ENCODE measurements at places on chromosomes 11 and 22. TPM values are rescaled to one million over a fixed set of nuclear protein-coding genes. Genes with fewer than 3 reads are reported as not detected.
A peak's percentile ranks its signal among the peaks of the same experiment; 100 is the strongest.

- H3K27me3 ChIP-seq = no peaks in the 10 kb centered on the region
- H3K4me1 ChIP-seq = peaks cover 14% of the 10 kb centered on the region
- H3K27ac ChIP-seq = no peak overlapping the region
- H3K36me3 ChIP-seq = no peaks in the 10 kb centered on the region
- DNase-seq = peak; percentile 12
Observed at GRCh38 chr22:20565079-20565734, 57.8 kb downstream of the MED15 start.

DNA sequence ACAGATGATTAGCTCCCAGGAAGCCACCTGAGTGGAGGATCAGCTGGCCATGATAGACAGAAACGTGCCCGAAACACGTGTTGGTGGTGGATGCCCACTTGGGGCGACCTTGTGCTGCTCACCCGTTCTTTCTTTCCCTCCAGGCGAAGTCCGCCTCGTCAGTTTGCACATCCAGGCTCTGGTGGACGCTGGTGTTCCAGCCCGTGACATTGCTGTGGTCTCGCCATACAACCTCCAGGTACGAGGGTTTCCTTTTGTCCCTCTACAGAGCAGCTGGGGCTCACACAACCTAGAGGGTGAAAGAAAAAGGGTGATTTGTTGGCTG is 30.6 kb downstream of the IGHMBP2 start:
- H3K4me3 ChIP-seq = no peak overlapping the region
- H3K4me1 ChIP-seq = no peaks in the 10 kb centered on the region
- no peaks in the 10 kb centered on the region for H3K36me3 ChIP-seq
- H3K27ac ChIP-seq = no peak overlapping the region
- H3K27me3 ChIP-seq = no peaks in the 10 kb centered on the region

DNA sequence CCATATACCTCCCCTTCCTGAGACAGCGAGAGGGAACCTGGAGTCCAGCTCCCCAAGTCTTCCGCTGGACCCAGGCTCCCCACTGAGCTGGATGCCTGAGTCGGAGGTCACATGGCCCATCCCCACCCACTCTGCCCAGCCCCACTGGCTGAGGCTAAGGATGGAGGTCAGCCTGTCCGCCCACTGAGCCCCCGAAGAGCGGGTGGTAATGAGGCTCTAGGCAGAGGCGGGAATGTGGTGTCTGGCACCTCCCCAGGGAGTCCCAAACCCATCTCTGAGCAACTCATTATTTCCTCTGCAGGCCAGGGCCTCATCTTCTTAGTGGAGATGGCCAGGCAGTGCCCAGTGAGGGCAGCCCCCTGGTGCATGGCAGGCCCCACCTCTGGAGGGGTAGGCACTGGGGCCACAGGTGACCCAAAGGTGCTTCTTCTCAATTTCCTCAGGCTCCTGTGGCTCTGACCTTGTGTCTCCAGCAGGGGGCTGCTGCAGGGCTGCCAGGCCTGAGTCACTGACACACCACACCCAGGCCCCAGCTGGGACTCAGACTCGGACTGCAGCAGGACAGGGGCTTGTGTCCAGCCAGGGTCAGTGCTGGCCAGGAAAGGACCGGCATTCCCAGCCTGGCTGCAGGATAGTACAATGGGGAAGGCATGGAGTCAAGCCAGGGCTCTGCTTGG is 10.2 kb upstream of the PDE2A start:
- no peaks in the 10 kb centered on the region for H3K27me3 ChIP-seq
- no peaks in the 10 kb centered on the region for H3K4me1 ChIP-seq
- DNase-seq = no peak
- H3K27ac ChIP-seq = no peak overlapping the region
- H3K36me3 ChIP-seq = no peaks in the 10 kb centered on the region
- H3K4me3 ChIP-seq = no peak overlapping the region

DNA sequence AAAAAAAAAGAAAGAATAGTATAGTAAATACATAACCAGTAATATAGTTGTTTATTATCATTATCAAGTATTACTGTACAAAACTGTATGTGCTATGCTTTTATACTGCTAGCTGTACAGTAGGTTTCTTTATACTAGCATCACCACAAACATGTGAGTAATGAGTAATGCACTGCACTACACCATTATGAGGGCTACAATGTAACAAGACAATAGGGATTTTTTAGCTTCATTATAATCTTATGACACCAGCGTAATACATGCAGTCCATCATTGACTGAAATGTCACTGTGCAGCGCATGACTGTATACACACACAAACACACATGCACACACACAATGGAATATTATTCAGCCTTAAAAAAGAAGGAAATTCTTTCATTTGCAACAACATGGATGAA is 111.5 kb upstream of the ZBED5 start:
- H3K4me1 ChIP-seq = no peaks in the 10 kb centered on the region
- H3K27me3 ChIP-seq = no peaks in the 10 kb centered on the region
- no peaks in the 10 kb centered on the region for H3K36me3 ChIP-seq
- no peak for DNase-seq

GRCh38 chr11:31560842-31561476 is 51.4 kb downstream of the ELP4 start:
- H3K27me3 ChIP-seq = no peaks in the 10 kb centered on the region
- H3K4me3 ChIP-seq = no peak overlapping the region
- no peaks in the 10 kb centered on the region for H3K36me3 ChIP-seq
- DNase-seq = no peak
- H3K4me1 ChIP-seq = no peaks in the 10 kb centered on the region

The NLRP6 gene
- 0.20 TPM for total RNA-seq

The RASD2 gene
- 2.8 TPM for total RNA-seq

GRCh38 chr11:98630736-98631135 is 390.0 kb upstream of the CNTN5 start:
- H3K27me3 ChIP-seq = no peaks in the 10 kb centered on the region
- no peak overlapping the region for H3K4me3 ChIP-seq
- H3K36me3 ChIP-seq = no peaks in the 10 kb centered on the region
- no peak for DNase-seq
- no peaks in the 10 kb centered on the region for H3K4me1 ChIP-seq

The BEST1 gene
- 8.2 TPM for total RNA-seq

The OTOG gene
- not detected for total RNA-seq

- no peak overlapping the region for H3K4me3 ChIP-seq
- no peaks in the 10 kb centered on the region for H3K27me3 ChIP-seq
- no peaks in the 10 kb centered on the region for H3K4me1 ChIP-seq
Observed at GRCh38 chr11:74233683-74234082, 62.6 kb downstream of the PPME1 start.

DNA sequence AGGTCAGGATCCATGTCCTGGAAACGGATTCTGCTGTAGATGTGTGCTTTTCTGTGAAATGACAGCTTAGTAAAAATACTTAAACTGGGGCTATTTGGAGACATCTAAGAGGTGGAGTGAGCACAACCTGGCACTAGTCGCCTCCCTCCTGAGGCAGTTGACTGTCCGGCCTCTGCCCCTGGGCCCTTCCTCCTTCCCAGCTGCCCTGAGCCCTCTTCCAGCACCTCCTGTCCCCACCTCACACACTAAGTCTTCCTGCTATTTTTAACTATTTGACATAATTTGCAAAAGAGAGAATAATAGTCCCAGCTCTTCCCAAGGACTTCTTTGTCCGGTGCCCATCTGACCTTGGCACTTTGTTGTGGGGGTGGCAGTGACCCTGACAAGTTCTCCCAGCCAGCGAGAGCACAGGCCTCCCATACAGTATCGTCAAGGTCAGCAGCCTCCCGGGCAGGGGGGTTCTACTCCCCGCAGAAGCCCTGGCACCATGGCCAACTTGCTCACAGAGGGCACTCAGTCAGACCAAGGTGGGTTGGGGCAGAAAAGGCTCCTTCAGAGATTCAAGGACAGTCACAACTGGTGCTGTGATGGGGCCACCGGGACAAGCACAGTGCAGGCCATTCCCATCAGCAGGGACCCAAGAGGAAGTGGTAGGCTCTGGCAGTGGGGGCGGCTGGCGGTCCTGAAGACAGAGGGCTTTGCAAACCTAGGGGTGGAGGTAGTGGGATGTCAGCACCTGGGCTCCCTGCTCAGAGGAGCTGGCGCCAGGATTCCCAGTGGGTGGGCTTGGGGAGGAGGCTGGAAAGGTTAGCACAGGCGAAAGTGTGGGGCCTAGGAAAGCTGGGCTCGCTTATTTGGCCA is 5.5 kb upstream of the NEAT1 start:
- H3K27ac ChIP-seq = peak overlapping the region; percentile 97
- no peaks in the 10 kb centered on the region for H3K27me3 ChIP-seq
- H3K4me3 ChIP-seq = peak overlapping the region; percentile 86
- H3K36me3 ChIP-seq = no peaks in the 10 kb centered on the region
- peak; percentile 65 for DNase-seq

GRCh38 chr11:125428486-125429173 is 67.4 kb downstream of the FEZ1 start:
- no peak for DNase-seq
- no peaks in the 10 kb centered on the region for H3K4me1 ChIP-seq
- H3K27ac ChIP-seq = no peak overlapping the region

The UBQLNL gene
- 1.5 TPM for total RNA-seq

DNA sequence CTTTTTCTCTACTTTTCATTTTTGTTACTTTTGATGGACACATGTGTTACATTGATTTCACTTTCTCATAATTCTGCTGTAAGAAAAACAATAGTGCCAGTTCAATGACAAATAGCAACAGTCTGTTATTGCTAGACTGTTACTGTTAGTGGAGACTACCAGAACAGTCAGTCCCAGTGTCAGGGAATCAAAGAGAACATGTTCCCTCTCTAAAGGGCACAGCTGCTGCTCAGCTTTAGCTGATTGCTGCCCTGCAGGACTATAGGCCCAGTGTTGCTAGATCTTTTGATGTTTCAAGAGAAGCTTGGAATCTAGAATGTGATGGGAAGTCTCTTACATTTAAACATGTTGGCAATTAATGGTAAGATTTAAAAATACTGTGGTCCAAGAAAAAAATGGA is 3.4 kb downstream of the BIRC3 start:
- H3K4me3 ChIP-seq = no peak overlapping the region
- no peak overlapping the region for H3K27ac ChIP-seq
- H3K4me1 ChIP-seq = peaks cover 3% of the 10 kb centered on the region
- no peaks in the 10 kb centered on the region for H3K27me3 ChIP-seq
- no peaks in the 10 kb centered on the region for H3K36me3 ChIP-seq
- DNase-seq = no peak

The OR52N4 gene
- total RNA-seq = not detected

DNA sequence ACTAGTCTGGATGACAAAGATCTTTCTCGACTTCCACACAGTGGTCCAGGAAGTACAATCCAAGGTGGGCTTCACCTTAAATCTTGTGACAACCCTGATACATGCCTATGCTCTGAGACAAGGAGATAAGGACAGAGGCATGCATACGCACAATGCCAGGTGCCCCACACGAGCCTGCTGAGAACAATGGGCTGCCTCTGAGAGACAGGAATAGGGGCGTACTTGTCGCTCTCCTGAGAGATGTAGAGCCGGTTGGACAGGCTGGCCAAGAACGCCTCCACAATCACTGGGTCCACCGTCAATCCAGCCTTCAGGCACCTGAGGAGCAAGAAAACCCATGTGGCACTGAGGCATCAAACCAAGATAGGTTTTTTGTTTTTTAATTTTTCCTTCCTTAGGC is 25.5 kb downstream of the SERPIND1 start:
- DNase-seq = no peak
- no peak overlapping the region for H3K4me3 ChIP-seq
- no peaks in the 10 kb centered on the region for H3K4me1 ChIP-seq
- no peak overlapping the region for H3K27ac ChIP-seq
- H3K27me3 ChIP-seq = no peaks in the 10 kb centered on the region

DNA sequence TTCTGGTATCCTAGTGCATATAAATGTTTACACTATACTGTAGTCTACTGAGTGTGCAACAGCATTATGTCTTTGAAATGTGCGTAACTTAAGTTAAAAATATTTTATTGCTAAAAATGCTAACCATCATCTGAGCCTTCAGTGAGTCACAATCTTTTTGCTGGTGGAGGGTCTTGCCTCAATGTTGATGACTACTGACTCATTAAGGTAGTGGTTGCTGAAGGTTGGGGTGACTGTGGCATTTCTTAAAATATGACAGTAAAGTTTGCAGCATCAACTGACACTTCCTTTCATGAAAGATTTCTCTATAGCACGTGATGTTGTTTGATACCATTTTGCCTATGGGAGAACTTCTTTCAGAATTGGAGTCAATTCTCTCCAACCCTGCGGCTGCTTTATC is 8.5 kb upstream of the CREBZF start:
- H3K27ac ChIP-seq = no peak overlapping the region
- H3K4me3 ChIP-seq = no peak overlapping the region
- H3K4me1 ChIP-seq = no peaks in the 10 kb centered on the region
- H3K27me3 ChIP-seq = no peaks in the 10 kb centered on the region
- DNase-seq = no peak

- H3K4me3 ChIP-seq = no peak overlapping the region
- H3K27ac ChIP-seq = no peak overlapping the region
- peaks cover 3% of the 10 kb centered on the region for H3K4me1 ChIP-seq
- no peaks in the 10 kb centered on the region for H3K36me3 ChIP-seq
Observed at GRCh38 chr22:41504397-41504796, 35.5 kb downstream of the ACO2 start.

- no peaks in the 10 kb centered on the region for H3K4me1 ChIP-seq
- no peak overlapping the region for H3K27ac ChIP-seq
- no peaks in the 10 kb centered on the region for H3K27me3 ChIP-seq
- no peak overlapping the region for H3K4me3 ChIP-seq
Observed at GRCh38 chr22:49247194-49247924, 580.3 kb downstream of the BRD1 start.

- no peaks in the 10 kb centered on the region for H3K36me3 ChIP-seq
- H3K27me3 ChIP-seq = no peaks in the 10 kb centered on the region
- no peaks in the 10 kb centered on the region for H3K4me1 ChIP-seq
- no peak overlapping the region for H3K4me3 ChIP-seq
- H3K27ac ChIP-seq = no peak overlapping the region
- no peak for DNase-seq
Observed at GRCh38 chr22:32226326-32227104, 21.6 kb upstream of the RFPL2 start.

The PHETA2 gene
- 8.3 TPM for total RNA-seq

- no peaks in the 10 kb centered on the region for H3K27me3 ChIP-seq
- H3K36me3 ChIP-seq = no peaks in the 10 kb centered on the region
- DNase-seq = peak; percentile 67
- H3K27ac ChIP-seq = peak overlapping the region; percentile 41
- H3K4me1 ChIP-seq = peaks cover 21% of the 10 kb centered on the region
Observed at GRCh38 chr22:19121631-19122142, 525 bp downstream of the DGCR2 start.

DNA sequence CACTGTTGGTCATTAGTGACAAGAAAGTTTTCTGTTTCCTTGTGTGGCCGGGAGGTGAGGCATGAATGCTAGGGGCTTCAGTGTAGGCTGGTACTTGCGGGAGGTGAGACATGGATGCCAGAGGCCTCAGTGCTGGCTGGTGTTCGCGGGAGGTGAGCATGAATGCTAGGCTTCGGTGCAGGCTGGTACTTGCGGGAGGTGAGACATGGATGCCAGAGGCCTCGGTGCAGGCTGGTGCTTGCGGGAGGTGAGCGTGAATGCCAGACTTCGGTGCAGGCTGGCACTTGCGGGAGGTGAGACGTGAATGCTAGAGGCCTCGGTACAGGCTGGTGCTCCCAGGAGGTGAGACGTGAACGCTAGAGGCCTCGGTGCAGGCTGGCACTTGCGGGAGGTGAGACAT is 48.4 kb downstream of the ANO1 start:
- no peaks in the 10 kb centered on the region for H3K36me3 ChIP-seq
- H3K4me1 ChIP-seq = no peaks in the 10 kb centered on the region
- H3K4me3 ChIP-seq = no peak overlapping the region
- no peak overlapping the region for H3K27ac ChIP-seq
- DNase-seq = no peak

The DDTL gene
- 5.1 TPM for total RNA-seq

GRCh38 chr11:87401653-87402052 is 363.9 kb downstream of the TMEM135 start:
- no peak for DNase-seq
- H3K27me3 ChIP-seq = no peaks in the 10 kb centered on the region
- H3K4me3 ChIP-seq = no peak overlapping the region
- H3K27ac ChIP-seq = no peak overlapping the region

- no peaks in the 10 kb centered on the region for H3K36me3 ChIP-seq
Observed at GRCh38 chr11:33514079-33514925, 186.3 kb downstream of the C11orf91 start.

Measured in ovary (tissue), 10 donors.